ENCODE measurements at places on chromosomes 2 and 18.

DNA sequence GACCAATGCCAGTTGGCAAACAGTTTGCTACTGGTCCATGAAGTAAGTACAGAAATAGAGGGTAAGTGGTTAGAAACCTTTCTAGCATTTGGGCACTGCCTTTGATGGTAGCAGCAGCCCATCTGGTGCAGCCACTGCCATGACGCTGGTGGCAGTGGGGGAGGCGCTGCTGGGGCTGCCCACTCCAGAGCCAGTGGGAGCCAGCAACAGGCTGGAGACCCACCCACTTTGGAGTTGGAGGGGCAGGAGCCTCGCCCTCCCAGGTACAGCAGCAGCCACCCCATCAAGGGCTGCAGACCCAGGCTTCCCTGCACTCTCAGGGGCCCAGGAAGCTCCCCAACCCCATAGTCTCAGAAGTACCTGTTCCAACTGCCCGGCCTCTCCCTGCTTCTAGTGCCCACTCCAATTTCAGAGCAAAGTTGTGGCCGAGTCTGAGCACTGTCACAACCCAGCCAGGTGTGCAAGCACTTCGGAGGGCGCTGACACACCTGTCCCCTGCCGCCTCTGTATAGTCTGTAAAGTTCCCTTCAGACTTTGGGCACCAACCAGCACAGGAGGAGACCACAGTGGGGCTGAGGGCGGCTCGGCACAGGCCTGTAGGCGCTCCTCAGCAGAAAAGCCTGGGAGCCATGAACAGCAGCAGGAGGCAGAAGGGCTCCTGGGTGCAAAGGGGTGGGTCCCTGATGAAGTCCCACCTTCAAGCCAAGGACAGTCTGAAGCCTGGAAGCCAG, 125.6 kb upstream of the CCDC150 start:
- no peak for DNase-seq

GRCh38 chr18:23227726-23228070, 92.4 kb downstream of the CABLES1 start:
- DNase-seq, result no peak

- DNase-seq, result no peak
Observed at GRCh38 chr2:99613980-99614379, 124.2 kb upstream of the REV1 start.

DNA sequence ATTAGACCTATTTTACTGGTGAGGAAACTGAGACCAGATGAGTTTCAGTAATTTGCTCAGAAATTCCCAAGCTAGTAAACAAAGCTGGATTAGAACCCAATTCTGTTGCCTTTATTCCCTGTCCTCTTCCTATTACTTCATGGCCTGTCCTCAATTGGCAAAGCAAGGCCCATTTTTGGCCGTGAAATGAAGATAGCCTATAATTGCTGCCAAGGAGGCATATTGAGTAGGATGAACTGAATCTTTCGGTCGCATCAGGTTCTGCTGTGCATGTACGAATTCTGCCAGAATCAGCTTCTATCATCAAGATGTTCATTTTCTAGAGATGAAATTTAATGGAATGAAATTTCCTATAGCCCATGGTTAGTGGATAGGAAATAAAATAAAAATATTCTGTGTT, 1485.2 kb upstream of the PIK3C3 start:
- no peak for DNase-seq

DNA sequence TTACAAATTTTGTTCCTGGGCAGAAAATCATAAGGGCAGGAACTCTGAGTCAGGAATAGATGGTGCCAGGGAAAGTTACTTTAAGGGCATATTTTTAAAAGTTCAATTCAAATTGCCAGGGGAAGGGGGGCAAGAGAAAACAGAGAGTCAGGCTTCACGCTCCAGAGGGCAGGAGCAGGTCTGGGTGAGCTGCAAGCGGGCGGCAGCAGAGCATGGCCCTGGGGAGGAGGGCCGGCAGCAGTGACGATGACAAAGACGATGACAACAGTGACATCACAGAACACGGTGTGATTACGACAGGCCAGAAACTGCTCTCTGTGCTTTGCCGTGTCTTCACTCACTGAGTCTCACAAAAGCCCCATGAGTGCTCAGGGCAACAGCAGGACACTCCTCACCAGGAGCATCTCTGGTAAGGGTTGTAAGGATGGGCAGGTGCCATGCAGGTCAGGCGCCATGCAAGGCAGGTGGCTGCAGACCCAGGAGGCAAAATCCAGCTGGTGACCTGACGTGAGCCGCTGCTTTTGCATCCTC, 23.3 kb downstream of the CHST10 start:
- DNase-seq, result no peak

GRCh38 chr2:120739438-120740090, 3.9 kb downstream of the GLI2 start:
- no peak for DNase-seq
